ENCODE measurements at places on chromosomes 2 and 18. TPM values are rescaled to one million over a fixed set of nuclear protein-coding genes. Genes with fewer than 3 reads are reported as not detected.

- no peak for DNase-seq
Measured at GRCh38 chr2:11254100-11254536, 90.3 kb downstream of the ROCK2 start.

GRCh38 chr2:180367815-180368214, 360.7 kb upstream of the CWC22 start:
- peak; percentile 5 for DNase-seq

GRCh38 chr2:42568401-42569115, at the start of gene MTA3:
Gene MTA3 (plus strand): TSS chr2:42568632. CDS start chr2:42568746, 114 bp downstream.
- DNase-seq, result peak; percentile 61

- DNase-seq, result peak; percentile 53
Measured at GRCh38 chr18:73549236-73549635, 598.4 kb downstream of the FBXO15 start.

DNA sequence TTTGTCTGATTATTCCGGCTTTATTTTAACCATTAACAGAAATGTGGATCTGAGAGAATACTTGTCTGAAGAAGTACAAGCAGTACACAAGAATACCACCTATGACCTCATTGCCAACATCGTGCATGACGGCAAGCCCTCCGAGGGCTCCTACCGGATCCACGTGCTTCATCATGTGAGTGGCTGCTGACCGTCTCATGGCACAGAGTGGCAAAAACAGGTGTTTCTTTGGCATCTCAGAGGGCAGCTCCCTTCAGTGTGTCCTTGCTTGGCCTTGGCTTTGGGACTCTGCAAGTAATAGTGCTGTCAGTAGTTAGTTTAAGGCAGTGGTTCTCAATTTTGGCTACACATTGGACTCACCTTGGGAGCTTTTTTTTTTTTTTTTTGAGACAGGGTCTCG, 23.1 kb downstream of the SFTPB start:
- DNase-seq, result no peak

The AAK1 gene
- total RNA-seq, result 10.9 TPM

DNA sequence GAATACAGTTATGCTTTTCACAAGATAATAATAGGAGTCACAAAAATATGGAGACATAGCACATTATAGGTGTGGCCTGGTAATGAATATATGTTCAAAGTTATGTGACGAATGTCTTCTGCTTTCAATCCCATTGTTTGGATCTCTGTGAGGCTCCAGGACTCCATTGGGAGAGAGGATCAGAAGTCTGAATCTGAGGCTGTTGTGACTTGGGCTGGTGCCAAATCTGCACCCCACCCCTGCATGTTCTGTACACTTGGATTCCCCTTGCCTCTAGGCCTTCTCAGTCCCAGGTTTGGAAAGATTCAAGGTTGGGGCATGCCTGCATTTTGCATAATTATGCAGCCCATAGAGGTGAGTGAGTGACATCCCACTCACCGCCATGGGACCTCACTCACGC, 103.1 kb upstream of the MGAT5 start:
- DNase-seq, result no peak

DNA sequence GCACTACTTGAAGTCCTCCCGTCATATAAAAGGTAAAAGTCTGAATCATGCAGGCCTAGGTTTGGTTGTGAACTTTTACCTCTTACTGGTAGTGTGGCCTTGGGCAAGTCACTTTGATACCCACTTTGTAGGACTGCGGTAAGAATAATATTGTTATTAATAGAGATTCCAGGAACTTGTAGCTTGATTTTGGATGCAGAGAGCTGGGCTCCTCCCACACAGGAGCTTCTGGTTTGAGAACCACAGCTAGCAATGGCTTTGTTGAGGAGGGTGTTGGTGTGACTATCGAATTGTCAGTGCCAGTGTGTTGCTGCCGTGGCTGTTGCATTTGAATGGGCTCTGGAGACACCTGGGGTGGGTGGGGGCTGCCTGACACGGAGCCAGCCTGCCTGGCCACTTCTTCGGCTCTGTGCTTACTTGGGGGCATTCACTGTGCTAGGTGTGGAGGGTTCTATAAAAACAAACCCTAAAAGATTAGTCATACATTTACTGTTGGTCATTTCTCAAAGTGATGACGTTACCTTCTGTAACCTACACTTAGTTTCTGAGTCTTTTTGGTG, 38.5 kb downstream of the ASAP2 start:
- no peak for DNase-seq

The CENPA gene
- 19.8 TPM for total RNA-seq

All from MG63 (cell line).